Right renal pelvis (tissue), 4 donors: ENCODE measurements at places on chromosomes 4 and X.

- DNase-seq = no peak
These were observed 22.7 kb downstream of the JAKMIP1 start for GRCh38 chr4:6177587-6178197.

DNA sequence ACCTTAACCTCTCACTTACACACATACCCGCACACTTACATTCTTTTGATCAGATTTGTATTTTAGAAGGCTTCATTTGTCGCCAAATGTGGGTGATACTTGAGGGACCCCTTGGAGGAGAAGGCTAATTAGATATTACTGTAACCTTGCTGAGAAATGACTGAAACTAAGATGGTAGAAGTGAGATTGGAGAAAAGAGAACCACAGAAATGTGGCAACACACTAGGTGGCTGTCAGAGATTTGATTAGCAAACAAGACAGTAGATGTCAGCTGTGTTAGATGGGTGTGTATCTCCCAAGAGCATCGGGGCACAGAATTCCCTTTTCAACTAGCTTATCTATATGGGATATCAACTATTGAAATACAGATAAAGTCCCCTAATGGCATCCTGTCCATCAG, 149.3 kb upstream of the FABP2 start:
- no peak for DNase-seq

- DNase-seq = no peak
These were observed 14.2 kb downstream of the COX7B2 start for GRCh38 chr4:46894826-46895225.

GRCh38 chr4:52051615-52052474, 741 bp downstream of the SPATA18 start:
- DNase-seq = no peak

DNA sequence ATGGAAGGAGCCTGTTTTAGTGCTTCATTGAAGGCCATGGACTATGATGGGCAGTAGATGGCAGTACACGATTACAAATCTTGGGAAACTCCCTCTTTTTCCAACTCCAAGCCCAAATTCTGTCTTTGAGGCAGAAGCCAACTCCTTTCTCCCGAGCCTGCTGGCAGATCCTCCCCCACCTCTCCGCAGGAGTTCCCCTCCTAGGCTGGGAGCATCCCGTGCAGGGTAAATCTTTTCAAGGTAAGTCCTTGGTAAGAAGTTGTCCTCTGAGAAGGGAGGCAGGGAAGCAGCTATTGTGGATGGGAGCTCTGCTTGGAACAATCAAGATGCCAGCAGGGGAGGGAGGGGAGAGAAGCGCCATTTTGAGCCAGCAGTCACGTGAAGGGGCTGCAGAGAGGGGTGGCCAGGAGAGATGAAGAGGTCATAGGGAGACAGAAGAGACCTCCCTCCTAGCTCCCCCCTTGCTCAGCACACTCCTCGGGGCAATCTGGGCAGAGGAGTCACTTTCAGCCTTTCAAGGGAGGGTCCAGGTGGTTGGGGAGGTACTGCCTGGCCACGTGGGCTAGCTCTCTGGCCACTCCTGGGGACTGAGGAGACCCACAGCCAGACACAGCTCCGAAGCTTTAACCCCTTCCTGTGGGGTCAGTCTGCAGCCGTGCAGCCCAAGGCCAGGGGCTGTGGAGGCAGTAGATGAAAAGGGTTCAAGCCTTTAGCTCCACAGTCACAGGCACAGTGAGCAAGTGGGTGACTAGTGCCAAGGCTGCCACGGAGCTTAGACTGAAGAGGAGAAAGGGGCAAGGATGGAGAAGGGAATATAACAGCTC, 9.6 kb downstream of the CC2D2A start:
- peak; percentile 85 for DNase-seq

DNA sequence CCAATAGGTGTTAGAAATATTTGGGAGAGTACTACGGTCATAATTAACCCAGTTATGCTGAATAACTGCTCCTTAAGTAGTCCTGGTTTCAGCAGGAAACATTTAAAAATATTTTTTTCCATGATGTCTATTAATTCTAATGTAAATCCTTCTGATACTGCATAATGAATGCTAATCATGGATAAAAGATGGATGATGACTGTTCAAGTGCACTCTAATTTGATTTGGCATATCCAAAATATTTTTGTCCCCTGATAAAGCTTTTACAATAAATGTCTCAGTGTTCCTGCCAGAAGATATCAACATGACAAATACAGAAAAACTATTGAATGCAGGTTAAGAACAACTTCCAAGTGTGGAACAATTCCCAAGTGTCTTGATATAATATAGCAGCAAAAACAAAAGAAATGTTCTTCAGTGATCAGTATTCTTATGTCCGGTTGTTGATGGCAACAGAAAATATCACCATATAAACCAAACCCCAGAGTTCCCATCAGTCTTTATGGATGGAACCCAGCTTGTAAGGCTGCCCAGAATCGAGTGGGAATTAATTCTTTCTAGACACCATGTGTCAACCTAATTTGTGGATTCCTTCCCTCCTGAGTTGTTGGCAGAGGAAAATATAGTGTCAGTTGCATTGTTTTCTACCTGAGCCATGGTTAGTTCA, 205.4 kb upstream of the GK2 start:
- no peak for DNase-seq

- no peak for DNase-seq
These were observed 29.7 kb downstream of the OFD1 start for GRCh38 chrX:13764281-13764680.

GRCh38 chr4:183733181-183733580, 74.1 kb downstream of the TRAPPC11 start:
- no peak for DNase-seq

- no peak for DNase-seq
These were observed 13.6 kb upstream of the KIT start for GRCh38 chr4:54643958-54644751.

- DNase-seq = no peak
These were observed 225.6 kb upstream of the LCORL start for GRCh38 chr4:18247189-18247588.

- no peak for DNase-seq
These were observed 22.5 kb downstream of the OTUD6A start for GRCh38 chrX:70084592-70085240.

DNA sequence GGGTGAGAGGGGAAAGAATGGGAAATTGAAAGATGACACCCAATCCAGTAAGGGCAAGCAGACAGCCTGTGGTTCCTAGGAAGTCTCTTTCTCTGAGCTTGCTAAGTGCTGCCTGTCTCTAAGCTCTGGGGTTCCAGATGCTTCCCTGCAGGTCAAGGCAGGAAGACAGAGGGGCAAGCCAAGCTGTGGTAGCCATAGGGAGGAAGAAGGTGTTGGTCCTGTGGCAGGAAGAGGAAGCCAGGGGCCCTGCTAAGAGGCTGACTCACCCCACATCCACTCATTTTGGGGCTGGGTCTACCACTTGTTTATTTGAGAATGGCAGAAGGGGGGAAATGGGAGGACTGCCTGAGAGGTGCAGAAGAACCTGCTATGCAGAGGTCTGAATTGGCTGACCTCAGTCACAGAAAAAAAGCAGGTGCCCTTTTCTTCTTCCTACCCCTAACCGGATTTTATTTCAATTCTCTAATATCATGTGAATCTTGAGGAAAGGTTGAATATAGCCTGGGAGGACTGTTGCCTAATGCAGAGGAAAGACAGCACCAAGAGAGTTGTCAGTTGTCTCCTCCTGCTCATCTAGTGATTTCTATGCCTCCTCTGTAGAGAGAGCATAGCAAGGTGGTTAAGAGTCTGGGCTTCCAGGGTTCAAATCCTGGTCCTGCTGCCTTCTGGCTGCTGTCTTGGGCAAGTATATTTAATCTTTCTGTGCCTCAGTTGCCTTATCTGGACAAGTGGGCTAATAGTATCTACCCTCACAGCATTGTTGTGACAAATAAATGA, 27.4 kb downstream of the HOPX start:
- DNase-seq = no peak

- DNase-seq = no peak
These were observed 457.8 kb downstream of the TRAM1L1 start for GRCh38 chr4:116627545-116627944.

GRCh38 chrX:19760345-19760744, 127.1 kb downstream of the SH3KBP1 start:
- no peak for DNase-seq

DNA sequence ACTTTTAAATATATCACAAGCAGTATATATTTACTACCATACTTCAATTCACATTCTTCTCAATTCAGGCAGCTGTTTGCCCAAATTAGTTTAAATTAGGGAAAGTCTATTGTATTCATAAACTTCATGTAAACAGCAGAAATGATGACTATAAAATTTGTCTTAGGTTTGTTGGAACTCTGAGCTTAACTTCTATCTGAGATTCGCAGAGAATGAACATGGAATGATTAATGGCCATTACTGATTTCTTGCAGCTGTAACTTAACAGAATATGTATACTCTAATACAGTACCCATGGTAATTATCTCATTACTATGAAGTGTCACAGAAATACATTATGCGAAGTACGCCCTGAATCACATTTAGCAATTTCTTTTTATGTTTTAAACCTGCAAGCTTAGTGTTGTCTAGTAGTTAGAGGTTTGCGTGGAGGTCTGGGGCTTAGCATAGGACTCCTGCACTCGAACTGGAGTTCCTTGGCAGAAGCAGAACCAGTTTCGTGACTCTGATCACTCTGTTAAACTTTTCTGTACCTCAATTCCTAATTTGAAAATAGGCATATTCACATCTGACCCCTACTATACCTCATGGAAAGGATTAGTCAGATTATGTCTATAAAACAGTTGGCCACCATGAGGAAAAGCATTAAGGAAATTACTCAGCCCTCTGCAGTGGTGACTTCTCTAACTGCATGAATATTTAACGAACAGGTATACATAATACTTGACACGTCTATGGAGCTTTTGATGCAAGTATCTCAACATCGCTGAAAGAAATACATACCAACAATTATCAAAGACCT, 243.2 kb downstream of the MGST2 start:
- no peak for DNase-seq

GRCh38 chrX:118565853-118566252, 70.2 kb downstream of the DOCK11 start:
- DNase-seq = no peak

DNA sequence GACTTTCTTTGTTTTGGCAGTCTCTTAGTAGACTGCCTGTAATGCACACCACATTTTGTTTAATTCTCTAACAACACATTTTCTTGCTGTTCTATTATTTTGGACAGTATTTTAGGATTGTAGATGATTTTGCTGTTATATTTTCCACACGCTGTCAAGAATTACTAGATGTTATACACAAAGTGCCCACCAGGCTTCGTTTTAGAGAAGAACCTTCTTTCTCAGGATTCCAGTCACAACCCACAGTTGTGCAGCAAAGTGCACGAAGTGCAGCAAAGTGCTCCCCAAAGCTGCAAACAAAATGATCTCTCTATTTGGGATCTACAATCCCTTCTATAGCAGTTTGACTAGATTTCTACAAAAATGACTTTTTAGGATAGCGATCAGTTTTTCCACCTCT, 2.4 kb downstream of the ZNF141 start:
- DNase-seq = no peak

DNA sequence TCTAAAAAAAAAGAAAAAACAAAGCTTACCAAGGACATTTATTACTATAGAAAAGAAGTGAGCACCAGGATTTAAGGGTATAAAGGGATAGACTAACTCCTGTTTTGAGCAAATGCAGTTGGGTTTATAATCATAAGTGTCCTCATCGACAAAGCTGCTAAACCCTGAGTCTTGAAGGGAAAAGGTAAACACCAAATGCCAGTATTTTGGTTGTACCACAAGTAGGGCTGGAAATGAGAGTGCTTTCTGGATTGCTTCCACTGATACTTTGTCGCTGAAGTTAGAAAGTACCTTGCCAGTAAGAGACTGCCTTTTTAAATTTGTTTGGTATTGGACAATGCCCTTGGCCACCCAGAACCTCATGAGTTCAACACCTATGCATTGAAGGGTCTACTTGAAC, 53.7 kb downstream of the WDFY3 start:
- DNase-seq = no peak

DNA sequence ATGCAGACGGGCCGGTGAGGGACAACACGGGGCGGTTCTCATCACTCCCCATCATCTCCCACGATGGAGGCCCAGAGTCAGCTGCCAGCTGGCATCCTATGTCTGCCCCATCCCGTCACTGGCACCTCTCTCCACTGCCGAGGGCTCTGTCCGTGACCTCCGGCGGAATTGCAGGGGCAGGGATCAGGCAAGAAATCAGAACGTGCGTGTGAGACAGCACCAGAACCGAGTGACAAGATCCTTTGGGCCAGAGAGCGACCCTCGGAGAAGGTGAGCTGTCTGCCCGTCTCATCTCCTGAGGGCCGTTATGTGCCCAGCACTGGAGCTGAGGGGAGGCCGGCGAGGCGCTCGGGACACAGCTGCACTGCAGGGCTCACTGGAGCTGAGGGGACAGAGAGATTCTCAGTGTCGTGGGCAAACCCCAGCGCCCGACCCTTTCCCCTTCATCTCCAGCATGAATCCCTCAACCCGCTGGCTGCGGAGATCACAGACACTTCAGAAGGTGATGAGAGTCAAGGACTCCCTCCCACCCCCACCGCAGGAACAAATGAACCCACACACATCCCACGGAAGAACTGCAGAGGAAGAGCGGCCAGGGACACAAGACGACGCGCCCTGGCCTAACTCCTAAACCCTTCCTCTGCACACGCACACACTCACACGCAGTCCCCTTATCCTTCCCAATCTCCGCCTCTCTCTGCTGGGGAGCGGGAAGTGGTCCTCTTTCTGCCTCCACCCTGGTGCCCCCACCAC, 128.7 kb downstream of the AFAP1 start:
- DNase-seq = no peak

DNA sequence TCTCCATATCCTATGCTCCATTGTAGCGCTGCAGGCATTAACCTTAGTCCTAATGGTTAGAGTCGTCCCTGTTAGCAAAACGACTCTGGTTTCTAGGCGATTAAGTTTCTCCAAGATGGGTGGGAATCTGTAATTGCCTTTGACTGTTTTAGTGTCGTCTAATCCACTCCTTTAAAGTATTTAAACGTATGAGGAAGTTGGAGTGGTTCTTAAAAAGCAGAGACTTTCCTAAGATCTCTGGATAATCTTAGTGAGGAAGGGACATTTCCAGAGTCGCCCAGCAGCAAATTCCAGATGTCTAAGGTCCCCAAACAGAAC, 285 bp downstream of the MRPS18C start:
- no peak for DNase-seq
